Mucosa of descending colon (tissue), 3 donors: ENCODE measurements at places on chromosomes 7 and 10.

DNA sequence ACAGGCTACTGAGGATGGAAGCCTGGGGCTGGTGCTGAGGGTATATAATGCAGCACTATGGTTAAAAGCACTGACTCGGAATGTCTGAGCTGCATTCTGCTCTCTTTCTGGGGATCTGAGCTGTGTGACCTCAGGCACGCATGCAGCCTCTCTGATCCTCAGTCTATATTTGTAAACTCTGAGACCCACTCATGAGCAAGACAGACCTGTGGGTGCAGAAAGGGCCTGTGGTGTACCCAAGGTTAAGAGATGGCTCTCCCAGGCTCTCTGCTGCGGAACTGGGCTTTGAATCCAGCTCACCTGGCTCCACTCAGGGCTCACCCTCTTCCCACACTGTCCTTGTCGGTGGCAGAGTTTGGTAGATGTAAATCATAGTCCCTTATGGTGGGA is 89.9 kb downstream of the CHST15 start:
- peak; percentile 3 for DNase-seq

DNA sequence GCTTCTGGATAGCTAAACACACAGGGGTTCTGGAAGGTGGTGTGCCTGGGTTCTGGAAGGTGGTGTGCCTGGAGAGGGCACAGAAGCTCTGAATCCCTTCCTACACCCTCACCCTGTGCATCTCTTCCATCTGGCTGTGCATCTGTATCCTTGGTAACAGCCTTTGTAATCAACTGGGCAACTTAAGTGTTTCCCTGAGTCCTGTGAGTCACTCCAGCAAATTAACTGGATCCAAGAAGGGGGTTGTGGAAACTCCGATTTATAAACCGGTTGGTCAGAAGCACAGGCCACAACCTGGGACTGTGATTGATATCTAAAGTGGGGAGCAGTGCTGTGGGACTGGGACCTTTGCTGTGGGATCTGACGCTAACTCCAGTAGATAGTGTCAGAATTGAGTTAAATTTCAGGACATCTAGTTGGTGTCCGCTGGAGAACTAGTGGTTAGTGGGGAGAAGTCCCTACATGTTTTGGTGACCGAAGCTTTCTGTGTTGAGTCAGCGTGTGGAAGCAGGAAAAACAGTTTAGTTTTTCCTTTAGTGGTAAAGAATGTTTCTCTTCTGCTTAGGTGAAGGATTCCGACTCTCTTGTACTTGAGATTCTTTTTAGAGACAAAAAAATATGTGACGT is 228.1 kb downstream of the BMPER start:
- no peak for DNase-seq

- DNase-seq: peak; percentile 54
Observed at GRCh38 chr10:102714621-102715455, at the start of gene SFXN2. SFXN2 (plus strand) TSS chr10:102714636; CDS start chr10:102726637, 12,001 bp downstream.

- DNase-seq: peak; percentile 80
Observed at GRCh38 chr10:43407148-43407575, 1.8 kb downstream of the HNRNPF start.

DNA sequence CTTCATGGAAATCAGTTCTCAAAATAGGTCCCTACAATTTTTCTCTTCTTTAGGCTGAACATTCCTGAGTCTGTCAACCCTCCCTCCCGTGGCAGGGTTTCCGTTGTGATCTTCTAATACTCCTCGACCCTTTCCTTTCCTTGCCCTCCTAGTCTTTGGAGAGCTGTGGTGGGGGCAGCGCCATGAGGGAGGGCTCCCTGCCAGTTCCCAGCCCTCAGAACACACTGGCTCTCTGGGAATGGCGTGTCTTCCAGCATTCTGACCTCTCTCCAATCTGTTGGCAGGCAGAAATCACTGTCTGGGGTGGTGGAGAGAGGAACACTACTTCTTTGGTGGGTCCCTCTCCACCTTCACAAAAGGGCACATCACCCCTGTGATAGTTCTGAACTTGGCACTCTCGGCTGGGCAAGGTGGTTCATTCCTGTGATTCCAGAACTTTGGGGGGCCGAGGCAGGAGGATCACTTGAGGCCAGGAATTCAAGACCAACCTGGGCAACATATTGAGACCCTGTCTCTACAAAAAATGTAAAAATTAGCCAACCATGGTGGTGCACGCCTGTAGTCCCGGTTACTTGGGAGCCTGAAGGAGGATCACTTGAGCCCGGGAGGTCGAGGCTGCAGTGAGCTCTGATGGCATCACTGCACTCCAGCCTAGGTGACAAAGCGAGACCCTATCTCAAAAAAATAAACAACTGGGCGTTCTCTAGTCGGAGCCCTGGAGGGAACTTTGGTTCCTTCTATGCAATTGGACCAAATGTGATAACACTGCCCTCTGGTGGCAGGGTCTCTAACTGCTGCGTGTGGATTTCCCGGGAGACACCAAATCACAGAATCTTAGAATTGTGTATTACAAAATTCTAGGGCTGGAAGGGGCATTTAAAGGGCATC is 13.1 kb upstream of the ARPC1A start:
- peak; percentile 73 for DNase-seq

DNA sequence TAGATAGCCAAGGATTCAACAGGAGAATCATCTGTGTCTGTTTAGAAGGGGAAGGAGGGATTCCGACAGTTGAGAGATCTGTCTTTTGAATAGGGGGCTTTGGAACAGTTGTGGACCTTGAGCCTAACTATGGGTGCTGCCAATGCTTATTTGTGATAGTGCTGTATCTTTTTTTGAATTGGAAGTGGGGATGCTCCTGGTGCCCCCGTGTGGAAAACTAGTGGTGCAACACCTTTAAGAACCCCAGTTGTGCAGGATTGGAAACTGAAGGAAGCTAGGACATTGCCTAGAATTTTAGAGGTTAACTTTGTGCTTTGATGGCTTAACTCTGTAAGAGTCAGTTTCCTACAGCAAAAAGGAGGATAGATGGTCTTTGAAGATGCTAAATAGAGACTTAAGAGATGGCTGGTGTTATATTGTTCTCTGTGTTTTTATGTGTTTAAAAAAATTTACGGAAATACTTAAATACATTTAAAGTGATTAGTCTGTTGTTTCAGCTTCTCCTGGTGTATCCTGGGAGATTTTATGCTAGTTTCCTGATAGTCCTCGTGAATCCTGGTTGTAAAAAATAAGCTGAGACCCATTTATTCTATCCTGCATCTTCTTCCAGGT is 69.3 kb downstream of the AP3M1 start:
- DNase-seq: no peak

DNA sequence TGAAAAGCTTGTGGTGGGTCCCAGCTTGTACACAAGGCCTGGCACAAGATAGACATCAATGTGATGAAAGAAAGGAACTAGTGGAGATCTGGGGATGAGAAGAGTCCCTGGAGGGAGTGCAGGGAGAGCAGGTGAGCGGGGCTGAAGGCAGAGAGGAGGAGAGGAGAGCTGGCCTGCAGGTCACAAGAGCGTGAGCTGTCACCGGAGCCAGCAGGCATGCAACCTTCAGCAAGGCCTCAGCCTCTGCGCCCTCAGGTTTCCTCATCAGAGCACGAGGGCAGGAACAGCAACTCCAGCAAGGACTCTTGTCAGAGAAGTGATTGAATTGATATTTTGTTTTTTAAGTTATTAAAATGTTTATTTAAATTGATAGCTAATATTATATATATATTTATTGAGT is 188.6 kb downstream of the CXCL12 start:
- no peak for DNase-seq

DNA sequence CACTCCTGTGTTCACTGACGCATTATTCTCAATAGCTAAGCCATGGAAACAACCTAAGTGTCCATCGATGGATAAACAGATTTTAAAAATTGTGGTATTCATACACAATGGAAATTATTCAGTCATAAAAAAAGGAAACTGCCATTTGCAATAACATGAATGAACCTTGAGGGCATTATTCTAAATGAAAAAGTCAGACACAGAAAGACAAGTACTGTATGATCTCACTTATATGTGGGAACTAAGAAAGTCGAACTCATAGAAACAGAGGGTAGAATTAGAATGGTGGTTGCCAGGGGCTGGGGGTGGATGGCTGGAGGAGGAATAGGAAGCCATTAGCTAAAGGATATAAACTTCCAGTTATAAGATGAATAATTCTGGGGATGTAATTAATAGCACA is 71.8 kb downstream of the JAZF1 start:
- no peak for DNase-seq

DNA sequence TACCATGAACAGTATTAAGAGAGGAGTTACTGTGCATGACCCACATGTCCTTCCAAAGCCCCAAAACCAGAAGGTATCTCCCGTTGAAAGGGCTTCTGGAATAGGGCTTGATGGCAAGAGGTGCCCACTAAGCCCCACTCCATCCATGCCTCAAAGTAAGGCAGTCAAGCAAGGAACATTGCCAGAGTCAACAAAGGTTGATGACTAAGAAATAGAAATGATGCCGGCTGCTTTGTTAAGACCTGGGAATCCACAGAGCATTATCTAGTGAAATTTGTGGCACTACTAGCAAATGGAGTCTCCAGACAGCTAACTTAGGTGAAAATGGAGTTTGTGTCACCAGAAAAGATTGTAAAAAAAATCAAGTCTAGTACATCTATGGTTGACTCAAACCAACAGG is 6.2 kb downstream of the SFR1 start:
- no peak for DNase-seq

GRCh38 chr7:28477041-28477442 is 64.7 kb downstream of the CREB5 start:
- no peak for DNase-seq

GRCh38 chr10:36220151-36220550 is 578.1 kb upstream of the FZD8 start:
- no peak for DNase-seq

DNA sequence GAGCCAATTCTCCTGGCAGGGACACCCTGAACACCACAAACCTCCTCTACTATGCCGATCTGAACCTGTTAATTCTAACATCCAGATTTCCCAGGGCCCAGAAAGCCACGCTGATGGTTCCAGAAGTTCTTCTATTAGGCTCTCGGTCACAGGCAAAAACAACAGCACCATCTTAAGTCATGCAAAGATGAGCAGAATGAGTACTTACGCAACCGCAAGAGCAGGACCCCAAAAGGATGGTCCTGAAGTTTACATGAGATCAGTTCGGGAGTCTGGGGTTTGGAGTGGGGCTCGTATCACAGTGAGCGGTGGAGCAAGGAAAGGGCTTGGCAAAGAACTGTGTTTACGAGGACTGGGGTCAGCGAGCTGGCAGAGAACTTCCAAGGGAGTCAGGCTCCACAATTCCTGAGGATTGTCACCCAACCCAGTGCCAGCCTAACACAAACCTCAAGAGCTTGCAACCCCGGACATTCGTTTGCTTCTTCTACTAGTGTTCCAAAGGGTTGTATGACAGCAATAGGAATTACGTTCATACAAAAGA is 532.6 kb downstream of the TNS3 start:
- DNase-seq: no peak

GRCh38 chr10:3682745-3683144 is 102.3 kb downstream of the KLF6 start:
- DNase-seq: no peak

DNA sequence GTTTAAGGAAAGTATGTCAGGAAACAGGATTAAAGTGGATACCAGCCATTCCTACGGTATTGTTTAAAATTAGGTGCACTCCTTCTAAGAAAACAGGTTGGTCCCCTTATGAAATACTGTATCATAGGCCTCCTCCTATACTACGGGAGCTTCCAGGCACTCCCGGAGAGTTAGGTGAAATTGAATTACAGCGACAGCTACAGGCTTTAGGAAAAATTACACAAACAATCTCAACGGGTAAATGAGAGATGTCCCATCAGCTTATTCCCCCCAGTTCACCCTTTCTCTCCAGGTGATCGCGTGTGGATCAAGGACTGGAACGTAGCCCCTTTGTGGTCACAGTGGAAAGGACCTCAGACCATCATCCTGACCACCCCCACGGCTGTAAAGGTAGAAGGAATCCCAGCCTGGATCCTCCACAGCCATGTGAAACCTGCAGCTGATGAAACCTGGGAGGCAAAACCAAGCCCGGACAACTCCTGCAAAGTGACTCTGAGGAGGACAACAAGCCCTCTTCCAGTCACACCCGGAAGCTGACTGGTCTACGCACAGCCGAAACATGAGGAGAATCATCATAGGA is 25.1 kb upstream of the GHITM start:
- DNase-seq: no peak

DNA sequence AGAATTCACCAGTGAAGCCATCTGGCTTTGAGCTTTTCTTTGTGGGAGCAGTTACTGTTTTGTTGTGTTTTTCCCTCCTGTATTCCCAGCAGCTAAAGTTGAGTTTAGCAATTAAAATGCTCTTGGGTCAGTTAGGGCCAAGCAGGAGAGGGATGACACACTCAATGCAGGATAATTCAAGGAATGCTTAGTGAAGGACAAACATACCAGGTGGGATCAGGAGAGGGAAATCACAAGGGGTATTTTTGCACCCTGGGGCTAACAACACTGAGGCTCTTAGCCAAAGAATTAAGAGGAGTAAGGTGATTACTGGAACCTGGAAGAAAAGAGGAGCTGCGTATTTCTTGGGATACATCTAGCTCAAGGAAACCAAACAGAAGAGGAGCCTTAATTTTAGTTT is 82.4 kb upstream of the KCND2 start:
- DNase-seq: no peak

DNA sequence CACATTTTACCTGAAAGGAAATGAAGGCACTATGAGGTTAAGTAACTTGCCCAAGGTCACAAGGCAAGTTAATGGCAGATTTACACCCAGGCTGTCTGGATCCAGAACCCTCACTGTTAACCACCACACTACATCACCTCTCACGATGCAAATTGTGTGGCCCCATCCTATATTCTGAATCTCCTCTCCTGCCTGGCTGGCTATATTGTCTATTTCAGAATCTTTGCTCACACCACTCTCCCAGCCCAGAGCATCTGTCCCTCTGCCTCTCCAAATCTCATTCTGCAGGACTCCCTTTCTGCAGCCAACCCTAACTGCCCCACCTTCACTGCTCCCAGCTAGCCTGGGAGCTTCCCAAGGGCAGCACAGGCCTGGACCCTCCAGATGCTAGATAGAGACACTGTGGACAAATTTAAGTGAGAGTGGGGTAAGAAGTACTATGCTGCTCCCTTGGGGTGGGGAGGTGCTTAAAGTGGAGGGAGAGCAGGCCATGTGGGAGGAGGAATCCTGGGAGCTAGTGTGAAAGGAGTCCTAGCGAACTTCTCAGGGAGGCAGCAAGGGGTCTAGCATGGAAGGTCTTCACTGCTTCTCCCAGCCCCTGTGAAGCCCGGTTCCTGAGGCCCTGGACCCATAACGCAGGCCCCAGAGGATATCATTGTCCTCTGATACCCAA is 786 bp downstream of the CUEDC2 start:
- no peak for DNase-seq

- DNase-seq: no peak
Observed at GRCh38 chr10:99345350-99345749, 16.2 kb downstream of the CNNM1 start.

GRCh38 chr10:3750006-3750816 is 34.8 kb downstream of the KLF6 start:
- no peak for DNase-seq

DNA sequence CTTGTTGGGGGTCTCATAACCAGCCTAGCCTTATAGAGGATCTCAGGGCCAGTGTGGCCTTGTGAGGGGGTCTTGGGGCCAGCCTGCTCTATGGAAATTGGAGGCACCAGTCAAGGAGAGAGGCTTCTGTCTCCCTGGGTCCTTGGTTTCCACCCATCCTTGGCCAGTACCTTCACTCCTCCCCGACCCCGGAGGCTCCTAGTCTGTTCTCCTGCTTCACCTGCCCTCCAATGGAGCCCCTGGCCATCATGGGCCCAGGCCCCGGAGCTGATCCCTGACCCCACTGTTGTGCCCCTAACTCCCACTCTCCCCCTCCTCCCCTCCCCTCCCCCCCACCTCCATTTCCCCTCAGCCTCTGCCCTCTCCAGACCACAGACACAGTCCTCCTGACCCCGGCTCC is 29.7 kb downstream of the RASGEF1A start:
- peak; percentile 19 for DNase-seq
